ENCODE measurements at places on chromosomes 7 and 10.
A peak's percentile ranks its signal among the peaks of the same experiment; 100 is the strongest.

DNA sequence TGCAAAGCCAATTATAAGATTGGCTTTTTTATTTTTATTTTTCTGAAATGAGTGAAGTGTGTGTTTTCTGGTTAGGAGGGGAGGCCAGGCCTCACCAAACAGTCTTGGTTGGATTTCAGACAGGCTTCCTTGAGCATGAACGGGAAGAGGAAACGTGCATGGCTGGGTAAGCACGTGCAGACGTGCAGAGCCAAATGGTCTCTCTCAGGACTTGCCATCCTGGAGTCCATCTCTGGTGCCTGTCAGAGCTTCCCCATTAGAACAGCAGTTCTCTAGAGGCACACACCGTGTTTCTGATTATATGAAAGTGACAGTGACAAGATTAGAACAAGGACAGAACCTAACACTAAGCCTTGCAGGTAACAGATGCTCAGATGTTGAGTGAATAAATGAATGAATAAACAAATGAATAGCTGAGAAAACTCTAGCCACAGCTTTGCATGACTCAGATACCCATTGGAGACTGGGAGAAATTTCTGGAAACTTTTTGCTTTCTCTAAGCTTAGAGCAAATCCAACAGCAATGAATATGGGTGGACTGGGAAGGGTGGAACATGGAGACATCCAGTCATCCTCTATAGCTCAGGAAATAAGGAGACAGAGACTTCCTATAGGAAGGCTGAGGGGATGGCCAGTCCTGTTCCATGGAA is 11.8 kb upstream of the CALD1 start:
- no peak for DNase-seq

- DNase-seq: no peak
Measured at GRCh38 chr10:4847561-4848355, 21.8 kb downstream of the AKR1E2 start.

DNA sequence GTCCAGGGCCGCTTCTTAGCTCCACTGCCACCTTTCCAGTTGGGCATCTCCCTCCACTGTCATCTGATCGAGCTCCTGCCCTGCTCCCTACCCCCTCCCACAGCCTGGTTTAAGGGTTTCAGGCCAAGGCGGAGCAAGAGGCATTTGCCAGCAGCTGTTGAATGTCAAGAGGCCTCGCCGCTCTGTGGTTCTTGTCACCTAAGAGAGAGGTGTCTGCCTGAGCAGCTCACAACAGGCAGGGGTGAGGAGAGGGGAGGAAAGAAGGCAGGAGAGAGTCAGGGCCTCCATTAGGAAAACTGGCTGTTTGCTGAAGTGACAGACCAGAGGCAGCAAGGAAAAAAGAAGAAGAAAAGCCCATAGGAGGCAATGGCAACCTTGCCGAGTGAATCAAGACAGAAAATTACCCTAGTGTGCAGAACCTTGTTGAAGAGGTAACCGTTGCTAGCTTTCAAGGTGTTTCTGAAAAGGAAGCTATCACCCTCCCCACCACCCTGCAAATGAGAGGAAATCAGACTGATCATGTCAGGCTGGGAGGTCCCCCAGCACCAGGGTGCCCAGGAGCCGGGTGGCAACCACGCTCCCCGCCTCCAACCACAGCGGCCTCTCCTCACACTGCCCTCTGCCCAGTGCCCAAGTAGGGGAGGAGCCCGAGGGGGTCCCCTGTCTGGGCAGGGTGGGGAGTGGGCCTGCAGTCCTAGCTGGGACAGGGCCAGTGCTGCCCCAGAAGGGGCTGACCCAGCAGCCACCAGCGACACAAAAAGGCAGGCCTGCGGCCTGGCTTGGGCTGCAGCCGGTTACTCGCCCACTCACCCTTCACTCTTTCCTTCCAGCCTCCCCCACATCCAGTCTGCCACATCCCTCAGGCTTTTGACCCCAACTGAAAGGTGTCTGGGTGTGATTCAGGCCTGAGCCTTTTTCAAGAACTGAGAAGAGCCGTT is 7.1 kb downstream of the GATA3 start:
- no peak for DNase-seq

DNA sequence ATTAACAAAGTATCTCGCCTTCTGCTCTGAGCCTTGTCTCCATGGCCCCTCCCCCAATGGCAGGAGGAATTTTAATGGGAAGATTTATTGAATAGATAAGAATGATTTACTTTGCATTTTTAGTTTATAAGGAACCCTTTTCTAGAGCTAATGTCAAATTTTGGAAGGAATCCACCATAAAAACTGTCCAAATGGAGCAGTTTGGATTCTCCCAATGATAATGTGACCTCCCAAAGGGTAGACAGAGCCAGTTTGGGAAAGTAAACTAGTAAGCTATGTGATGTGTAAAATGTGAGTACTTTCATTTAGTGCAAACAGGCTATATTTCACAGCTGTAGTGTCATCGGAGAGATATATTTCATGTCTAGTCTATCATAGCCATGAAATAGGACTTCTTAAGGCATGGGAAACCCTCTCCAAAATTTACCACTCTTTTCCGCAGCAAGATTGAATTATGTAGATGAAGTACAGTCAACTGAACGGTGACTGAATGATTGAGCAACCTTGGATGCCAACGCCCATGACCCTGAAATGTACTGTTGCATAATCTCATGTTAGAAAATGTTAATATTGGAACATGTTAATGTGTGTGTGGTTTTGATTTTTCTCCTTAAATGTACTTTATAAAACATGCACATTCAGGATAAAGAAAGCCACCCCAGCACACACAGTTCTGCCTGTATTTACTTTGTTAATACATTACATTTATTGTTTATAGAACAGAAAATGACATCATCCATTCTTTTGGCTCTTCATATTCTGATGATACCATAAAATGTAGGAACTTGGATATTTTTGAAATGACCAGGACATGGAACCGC is 140.6 kb downstream of the NRP1 start:
- peak; percentile 86 for DNase-seq

DNA sequence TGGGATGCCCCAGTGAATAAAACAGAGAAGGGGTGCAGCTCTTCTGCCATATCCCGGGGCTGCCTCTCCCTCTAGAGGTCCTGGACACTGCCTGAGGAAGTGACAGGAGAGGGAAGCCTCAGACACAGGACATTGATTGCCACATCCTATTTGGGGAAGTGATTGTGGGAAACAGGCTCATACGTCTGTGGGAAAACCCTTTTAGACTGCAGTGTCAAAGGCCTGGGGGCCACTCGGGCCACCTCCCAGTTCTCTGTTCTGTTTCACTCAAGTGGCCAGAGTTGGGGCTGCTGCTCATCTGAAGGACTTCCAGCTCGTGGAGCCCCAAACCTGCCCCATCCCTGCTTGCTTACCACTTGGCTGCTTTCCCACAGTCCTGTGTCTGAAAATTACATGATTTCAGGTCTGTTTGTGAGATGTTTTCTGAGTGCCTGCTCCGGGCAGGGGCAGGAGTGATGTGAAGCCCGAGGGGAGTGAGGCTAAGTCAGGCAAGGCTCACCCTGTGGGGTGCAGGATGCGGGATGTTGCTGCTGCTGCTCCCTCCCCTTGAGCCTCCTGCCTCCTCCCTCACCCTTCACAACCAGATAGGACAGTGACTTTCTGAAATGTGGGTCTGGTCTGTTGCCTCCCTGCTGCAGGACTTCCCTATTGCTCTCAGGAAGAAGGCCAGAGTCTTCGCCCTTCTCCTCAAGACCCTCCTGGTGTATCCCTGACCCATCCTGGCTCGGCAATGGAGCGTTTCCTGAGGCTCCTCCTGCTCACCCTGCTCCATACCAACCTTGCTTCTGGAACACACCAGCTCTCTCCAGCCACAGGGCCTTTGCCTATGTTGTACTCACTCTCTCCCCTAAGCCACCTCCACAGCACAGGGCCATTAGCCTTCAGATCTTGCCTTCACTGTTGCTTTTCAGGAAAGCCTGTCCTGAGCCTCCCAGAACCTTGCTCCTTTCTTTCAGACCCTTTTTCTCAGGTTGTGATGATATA is 58.4 kb downstream of the NEURL1 start:
- DNase-seq: no peak

GRCh38 chr10:70748305-70748704 is 36.9 kb downstream of the TBATA start:
- no peak for DNase-seq

DNA sequence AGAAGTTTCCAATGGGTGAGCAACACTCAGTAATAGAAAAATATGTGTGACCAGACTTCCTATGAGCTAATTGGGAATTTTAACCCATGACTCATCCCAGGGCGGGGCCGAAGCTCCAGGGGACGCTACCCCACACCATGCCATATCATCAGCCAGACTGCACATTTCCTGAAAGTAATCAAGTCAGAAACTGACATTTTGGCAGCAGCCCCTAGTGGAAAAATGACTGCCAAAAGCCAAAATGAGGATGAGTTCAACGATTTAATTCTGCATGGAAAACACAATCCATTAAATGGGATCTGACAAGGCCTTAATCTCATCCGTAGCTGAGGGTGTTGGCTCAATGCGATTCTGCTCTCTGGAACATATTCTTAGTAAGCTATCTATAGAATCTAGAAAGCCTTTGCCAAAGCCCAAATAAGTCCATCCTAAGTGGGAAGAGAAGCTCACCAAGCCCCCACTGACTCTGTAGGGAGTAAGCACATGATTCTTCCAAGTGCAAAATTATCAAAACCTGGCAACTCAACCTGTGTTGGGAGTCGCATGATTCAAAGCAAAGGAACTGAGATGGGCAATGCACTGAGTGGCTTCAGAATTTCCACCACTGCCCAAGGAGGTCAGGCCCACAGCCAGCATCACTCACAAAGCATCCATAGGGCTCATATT is 93.1 kb upstream of the PDE1C start:
- peak; percentile 52 for DNase-seq

GRCh38 chr7:44176486-44176885 is 12.8 kb downstream of the GCK start:
- no peak for DNase-seq

DNA sequence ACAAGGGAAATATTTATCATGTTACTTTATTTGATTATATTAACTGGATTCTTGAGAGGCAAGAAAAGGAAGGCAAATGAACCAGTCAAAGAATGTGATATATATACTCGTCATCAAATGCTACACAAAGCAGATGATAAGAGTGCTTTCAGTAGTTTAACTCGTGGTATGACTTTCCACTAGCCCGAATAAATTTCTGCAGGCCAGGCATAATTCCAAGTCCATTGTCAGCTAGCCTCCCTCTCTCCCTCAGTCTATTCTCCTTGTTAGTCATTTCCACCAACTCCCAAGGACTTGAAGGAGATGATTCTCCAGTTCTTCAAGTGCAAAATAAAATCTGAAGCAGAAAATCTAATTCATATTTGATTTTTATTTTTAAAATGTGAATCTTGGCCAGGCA is 190.5 kb downstream of the GLI3 start:
- DNase-seq: no peak

GRCh38 chr7:8724080-8724718 is 290.8 kb downstream of the NXPH1 start:
- peak; percentile 1 for DNase-seq

- DNase-seq: no peak
Measured at GRCh38 chr7:22469371-22470143, 30.4 kb downstream of the STEAP1B start.

DNA sequence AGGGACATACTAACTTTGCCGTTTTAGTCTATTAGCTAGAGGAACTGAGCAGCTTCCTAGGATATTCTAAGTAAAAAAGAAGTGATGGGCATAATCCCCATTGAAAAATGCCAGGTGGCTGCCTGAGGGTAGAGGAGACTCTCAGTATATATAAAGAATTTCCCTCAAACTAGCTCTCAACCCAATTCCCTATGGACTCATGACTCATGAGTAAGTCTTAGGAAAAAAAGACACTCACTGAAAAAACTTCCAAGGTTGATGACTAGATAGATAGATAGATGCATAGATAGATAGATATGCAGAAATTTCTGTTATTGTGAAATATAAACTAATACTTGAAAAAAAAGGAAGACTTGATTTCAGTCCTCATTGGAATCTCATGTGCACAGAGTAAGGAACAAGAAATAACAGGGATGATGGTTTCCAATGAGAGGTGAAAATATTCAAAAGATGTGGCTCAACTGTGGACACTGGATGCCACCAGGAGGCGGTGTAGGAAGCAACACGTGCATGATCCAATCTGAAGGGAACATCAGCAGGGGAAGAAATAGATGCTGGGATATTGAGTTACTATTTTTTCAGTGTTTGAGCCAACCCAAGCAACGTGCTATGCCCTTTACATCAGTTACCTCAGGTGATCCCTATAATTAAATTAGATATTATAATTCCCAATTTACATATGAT is 711.0 kb upstream of the LRRTM3 start:
- no peak for DNase-seq

- DNase-seq: no peak
Measured at GRCh38 chr10:131852823-131853609, 47.8 kb upstream of the PPP2R2D start.

DNA sequence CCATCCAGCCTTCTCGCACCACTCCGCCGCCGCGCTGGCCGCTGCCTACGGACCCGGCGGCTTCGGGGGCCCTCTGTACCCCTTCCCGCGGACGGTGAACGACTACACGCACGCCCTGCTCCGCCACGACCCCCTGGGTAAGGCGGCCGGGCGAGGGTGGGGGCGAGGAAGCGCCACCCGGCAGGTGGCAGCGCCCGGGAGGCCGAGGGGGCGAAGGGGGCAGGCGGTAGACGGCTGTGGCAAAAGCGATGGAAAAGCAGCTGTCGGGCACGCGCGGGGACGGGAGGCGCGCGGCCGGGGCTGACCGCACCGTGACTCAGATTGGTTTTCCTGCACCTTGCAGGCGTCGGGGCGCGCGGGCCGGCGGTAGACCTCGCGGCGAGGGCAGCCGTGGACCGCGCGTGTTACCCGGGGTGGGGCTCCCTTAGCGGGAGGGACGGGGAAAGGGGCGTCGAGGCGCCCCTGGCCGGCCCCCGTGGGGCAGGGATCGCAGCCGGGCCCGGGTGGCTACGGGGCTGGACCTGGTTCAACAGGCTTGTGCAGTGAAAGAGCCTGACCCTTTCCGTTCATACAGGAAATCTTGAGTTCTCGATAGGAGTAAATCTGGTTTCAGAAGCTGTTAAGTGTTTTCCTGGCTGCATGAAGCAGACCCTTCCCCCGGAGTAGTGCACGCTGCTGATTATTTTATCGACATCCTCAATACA is 608 bp downstream of the HHEX start:
- DNase-seq: peak; percentile 57

DNA sequence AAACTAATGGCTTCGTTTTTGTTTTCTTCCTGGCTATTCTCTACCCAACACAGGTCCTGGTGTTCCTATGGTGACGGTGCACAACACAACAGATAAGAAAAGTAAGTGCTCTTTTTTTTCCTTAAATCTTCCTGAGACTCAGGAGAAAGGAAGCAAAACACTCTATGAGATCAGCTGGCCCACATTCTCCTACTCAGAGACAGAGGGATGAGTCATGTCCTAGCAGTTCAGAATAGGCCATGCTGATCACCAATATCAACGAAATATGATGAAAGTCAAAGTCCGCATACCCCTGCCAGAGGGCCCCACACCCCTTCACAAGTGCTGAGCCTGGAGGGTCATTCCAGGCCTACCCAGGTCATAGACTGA is 149.2 kb downstream of the PAXIP1 start:
- no peak for DNase-seq

All from skin of body (tissue), 3 donors.